Immature natural killer cell (primary cell): ENCODE measurements at places on chromosomes 6 and 20. TPM values are rescaled to one million over a fixed set of nuclear protein-coding genes. Genes with fewer than 3 reads are reported as not detected.

ACOT13 gene
- 16.5 TPM for polyA plus RNA-seq

DNA sequence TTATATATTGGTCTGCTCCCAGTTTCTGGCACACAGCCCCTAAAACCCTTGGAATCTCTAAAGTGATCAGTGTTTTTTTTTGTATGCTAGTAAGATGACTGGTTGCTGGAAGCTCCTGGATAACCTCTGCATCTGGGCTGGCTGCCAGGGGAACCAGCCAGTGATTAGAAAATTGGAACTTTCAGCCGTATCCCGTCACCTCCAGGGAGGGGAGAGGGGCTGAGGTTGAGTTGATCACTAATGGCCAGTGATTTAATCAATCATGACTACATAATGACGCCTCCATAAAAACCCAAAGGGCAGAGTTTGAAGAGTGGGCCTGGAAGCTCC lies 48.0 kb upstream of the NOP56 start:
- H3K36me3 ChIP-seq: no peaks in the 10 kb centered on the region
- DNase-seq: no peak
- H3K27me3 ChIP-seq: peaks cover 11% of the 10 kb centered on the region
- H3K4me3 ChIP-seq: no peak overlapping the region
- H3K4me1 ChIP-seq: no peaks in the 10 kb centered on the region

TBC1D20 gene
- 19.4 TPM for polyA plus RNA-seq

DNA sequence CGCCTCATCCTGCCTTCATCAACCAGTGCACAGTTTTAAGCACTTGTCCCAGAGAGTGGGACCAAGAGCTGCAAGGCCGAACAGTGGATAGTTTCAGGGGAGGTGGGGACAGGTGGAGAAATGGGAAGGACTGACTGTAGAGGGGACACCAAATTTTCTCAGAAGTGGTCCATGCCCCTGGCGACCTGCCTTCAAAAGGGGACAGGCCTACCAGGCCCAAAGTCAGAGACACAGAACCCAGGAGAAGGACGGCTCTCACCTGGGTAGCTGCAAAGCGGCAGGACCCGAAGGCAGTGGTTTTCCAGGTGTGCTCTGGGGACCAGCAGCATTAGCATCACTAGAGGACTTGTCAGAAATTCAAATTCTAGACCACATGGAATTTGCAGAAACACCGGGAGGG lies 5.8 kb downstream of the TFEB start:
- DNase-seq: no peak
- peaks cover 93% of the 10 kb centered on the region for H3K4me1 ChIP-seq
- peak overlapping the region; percentile 93 for H3K4me3 ChIP-seq
- no peaks in the 10 kb centered on the region for H3K36me3 ChIP-seq
- peak overlapping the region; percentile 97 for H3K27ac ChIP-seq
- H3K27me3 ChIP-seq: peaks cover 7% of the 10 kb centered on the region

- no peaks in the 10 kb centered on the region for H3K4me1 ChIP-seq
- peaks cover 2% of the 10 kb centered on the region for H3K27me3 ChIP-seq
- no peak for DNase-seq
- H3K36me3 ChIP-seq: peaks cover 4% of the 10 kb centered on the region
- no peak overlapping the region for H3K4me3 ChIP-seq
Measured at GRCh38 chr6:89270951-89271721, 44.0 kb downstream of the GABRR2 start.

DNA sequence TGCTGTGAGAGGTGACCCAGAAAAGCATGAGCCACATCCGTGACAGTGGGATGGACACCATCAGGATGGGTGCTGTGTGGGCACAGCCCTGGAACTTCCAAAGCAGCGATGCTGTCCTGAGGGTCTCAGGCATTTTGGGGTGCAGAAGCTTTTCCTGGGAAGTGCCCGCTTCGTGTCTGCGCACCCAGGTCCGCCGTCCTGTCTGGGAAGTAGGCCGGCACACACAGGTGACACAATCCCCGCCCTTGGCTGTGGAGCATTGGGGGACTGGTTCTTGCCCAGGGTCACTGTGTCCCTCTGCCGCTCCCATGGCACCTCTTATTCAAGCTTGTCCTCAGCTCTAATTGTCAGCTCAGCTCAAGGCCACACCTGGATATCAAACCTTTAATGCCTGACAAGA lies 112.6 kb downstream of the ZDHHC14 start:
- DNase-seq: no peak
- no peak overlapping the region for H3K4me3 ChIP-seq
- peaks cover 4% of the 10 kb centered on the region for H3K36me3 ChIP-seq
- H3K27me3 ChIP-seq: peaks cover 6% of the 10 kb centered on the region
- peak overlapping the region; percentile 42 for H3K27ac ChIP-seq
- H3K4me1 ChIP-seq: peaks cover 36% of the 10 kb centered on the region

DNA sequence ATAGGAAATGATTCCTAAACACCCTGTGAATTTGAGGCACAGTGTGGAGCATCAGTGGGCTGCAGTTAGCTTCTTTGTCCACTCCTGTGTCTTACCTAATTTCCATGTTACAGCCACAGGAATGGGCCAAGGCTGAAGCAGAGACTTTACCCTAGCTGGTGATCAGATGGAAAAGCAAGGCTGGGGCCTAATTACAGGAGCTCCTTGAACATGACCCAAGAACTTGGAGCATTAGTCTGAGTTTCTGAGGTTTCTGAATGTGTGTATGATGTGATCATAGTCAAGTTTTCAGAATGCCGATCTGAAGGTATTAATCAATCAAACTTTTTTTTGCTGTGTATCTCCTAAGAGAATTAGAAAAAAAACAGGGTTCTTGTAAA lies 18.0 kb downstream of the HECA start:
- no peak overlapping the region for H3K27ac ChIP-seq
- H3K27me3 ChIP-seq: peaks cover 2% of the 10 kb centered on the region
- no peaks in the 10 kb centered on the region for H3K36me3 ChIP-seq

EYA4 gene
- not detected for polyA plus RNA-seq

DNA sequence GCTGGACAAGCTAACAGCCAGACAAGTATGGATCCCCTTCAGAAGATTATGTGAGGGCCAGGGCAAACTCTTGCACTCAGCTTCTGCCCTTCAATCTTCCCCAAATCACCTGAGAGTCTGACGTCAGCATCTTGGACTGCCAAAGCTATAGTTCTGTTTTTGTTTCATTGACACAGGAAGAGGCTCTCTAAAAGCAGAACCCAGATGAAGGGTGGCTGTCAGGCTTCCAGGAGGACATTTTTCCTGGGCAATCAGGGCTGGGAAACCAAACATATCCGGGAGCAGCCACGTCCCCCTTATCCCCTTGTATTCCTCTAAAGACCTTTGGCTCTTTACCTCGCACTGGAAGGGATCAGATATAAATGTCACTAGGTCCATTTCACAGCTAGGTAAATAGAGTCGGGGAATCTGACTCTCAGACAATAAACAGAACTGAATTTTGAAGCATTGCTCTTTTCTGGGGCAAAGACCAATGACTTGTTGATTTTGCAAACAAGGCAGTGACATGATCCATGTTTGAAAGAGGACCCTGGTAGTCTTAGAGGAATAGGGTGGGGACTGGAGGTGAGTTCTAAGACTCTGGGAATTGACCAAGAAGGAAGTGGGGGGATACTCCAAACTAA lies 13.3 kb downstream of the MAFB start:
- H3K27me3 ChIP-seq: peaks cover 10% of the 10 kb centered on the region
- no peak overlapping the region for H3K4me3 ChIP-seq
- DNase-seq: no peak
- H3K27ac ChIP-seq: no peak overlapping the region

GRCh38 chr6:71621918-71622519 lies 264.3 kb upstream of the RIMS1 start:
- H3K36me3 ChIP-seq: no peaks in the 10 kb centered on the region
- no peak overlapping the region for H3K27ac ChIP-seq
- H3K4me3 ChIP-seq: no peak overlapping the region
- no peaks in the 10 kb centered on the region for H3K4me1 ChIP-seq
- peaks cover 1% of the 10 kb centered on the region for H3K27me3 ChIP-seq
- DNase-seq: no peak
